Testis (tissue), 5 donors: ENCODE measurements at places on chromosomes 11 and 22.

- DNase-seq, result no peak
Measured at GRCh38 chr11:73321604-73322381, 13.7 kb downstream of the ARHGEF17 start.

DNA sequence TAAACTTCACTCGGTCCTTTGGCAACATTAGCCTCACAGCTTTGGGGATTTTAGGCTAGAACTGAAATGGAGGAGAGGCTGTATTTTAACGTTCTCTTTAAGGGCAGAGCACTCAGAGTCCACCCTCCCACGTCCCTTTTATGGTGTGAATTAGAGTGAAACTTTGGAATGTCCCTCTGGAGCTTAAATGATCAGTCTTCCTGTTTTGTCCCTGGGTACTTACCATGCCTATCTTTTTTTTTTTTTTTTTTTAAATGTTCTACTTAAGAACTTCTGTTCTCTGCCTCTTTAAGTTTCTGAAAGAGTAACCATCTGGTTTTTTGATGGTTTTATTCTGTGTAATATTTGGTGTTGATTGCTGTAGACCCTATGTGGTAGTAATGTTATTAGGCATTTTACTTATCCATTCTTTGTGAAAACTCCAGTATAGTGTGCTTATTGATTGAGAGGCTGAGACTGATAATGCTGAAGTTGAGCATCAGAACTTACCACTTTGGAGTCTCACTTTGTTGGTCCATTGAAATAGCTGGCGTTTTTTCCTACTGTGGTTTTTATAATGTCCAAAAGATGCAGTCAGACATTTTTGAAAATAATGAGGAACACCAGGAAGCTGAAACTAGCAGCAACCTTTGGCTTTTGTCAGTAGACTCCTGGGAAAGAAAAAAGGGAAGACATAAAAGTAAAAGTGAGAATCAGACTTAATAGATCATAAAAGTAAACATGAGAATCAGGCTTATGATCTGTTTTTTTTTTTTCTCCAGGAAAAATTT lies 11.6 kb downstream of the UVRAG start:
- no peak for DNase-seq

GRCh38 chr11:134200688-134201087 lies 23.1 kb downstream of the NCAPD3 start:
- no peak for DNase-seq

GRCh38 chr11:122743949-122744348 lies 88.4 kb downstream of the UBASH3B start:
- no peak for DNase-seq

- no peak for DNase-seq
Measured at GRCh38 chr22:46557736-46558480, 20.5 kb upstream of the CELSR1 start.

DNA sequence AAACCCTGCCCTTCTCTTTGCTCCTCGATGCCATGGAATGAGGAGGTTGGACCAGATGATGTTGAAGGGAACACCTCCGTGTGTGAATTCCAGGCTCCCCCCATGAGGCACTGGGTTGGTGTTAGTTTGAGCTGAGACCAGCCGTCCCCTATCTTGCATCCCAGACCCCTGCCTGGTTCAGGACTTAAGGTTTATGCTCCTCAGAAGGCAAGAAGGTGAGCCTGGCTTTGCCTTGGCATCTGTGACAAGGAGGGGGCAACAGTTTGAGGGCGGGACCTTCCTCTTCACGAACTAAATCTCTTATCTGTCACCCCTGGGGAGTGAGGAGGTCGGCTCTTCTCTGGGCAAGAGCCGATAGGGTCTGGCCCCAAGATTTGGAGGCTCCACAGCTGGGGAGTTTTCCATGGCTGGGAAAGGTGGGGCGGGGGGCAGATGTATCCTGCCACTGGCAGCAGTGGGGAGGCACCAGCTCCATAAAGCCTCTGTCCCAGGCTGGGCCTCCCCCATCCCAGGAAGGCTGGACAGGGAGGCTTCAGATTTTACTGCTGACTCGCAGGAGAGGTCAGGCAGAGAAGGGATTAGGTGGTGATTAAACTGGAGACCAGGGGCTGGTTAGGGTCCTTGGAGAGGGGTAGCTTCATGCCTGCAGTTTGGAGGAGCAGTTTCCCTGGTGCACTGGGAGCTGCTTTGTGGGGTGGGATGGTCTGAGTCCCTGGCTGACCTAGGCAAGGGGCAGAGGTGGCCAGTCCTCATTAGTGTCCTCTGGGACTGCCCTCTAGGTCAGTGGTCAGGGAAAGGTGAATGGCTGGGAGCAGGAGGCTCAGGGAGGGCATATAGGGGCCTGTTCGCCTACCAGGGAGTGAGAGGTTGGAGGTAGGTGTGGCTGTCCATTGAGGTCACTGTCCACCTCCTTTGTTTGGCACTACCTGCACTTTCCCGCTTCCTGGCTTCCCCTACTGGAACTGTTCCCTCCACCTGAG lies 1.1 kb downstream of the SEC14L2 start:
- DNase-seq, result no peak

- DNase-seq, result no peak
Measured at GRCh38 chr22:49672014-49672516, 155.6 kb downstream of the BRD1 start.

- no peak for DNase-seq
Measured at GRCh38 chr11:6799402-6799801, at the start of gene OR6A2. OR6A2 (minus strand) TSS chr11:6799689; CDS start chr11:6795708, 3,981 bp downstream.

- DNase-seq, result no peak
Measured at GRCh38 chr11:987671-988070, 48.8 kb downstream of the MUC6 start.

GRCh38 chr11:6481924-6482275 lies 599 bp downstream of the TIMM10B start:
- no peak for DNase-seq

DNA sequence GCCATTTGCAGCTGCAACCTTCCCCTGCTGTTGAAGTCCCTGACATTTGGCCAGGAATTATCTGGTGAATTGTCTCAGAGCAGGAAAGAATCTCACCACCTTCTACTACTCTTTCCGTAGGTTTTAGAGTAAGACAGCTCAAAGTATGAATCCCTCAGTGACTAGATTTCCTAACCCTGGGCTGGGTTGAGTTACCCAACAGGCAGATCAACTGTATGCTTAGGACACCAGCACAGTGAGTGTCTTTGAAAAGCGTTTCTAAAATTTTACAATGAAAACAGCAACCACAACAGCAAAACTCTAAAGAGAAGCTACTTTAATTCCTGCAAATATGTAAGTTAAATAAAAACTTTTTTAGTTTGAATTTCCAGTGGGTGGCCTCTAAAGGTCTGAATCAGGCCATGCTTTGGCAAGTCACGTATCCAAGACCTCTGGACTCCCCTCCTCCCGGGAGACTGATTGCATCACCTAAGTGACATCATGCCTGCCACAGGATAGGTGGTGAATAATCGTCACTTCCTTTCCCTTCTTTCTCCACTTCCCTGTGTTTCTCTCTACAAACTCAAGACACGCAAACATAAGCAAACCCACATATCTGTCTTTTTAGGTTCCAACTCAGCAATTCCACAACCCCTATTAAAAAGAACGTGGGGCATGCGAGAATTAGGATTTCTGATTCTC lies 7.8 kb downstream of the OR8B12 start:
- no peak for DNase-seq

- DNase-seq, result no peak
Measured at GRCh38 chr22:25996669-25997068, 172.6 kb upstream of the SEZ6L start.

- peak; percentile 12 for DNase-seq
Measured at GRCh38 chr22:32340411-32340810, 17.3 kb upstream of the RFPL3 start.

DNA sequence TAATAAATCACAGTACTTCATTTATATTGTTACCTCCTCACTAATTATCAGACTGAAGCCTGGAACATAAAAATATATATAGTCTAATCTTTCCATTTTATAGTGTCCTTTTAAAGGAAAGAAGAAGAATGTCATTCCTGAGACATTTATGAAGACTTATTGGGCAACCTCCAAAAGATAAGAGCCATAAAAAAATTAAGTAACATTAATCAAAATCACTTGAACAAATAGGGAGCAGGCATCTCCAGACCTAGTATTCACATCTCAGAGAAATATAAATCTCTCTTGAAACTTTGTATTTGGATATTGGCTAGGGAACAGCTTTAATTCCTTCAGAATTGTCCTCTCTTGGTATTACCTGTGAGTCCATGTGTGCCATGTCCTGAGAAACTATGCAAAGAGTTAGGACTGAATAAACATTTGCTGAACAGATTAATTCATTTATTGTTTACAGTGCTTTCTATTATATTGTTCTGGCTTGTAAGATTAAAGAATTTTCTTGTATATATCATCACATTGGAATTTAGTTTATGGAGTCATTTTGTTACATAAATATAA lies 530.5 kb upstream of the LRRC4C start:
- DNase-seq, result no peak

DNA sequence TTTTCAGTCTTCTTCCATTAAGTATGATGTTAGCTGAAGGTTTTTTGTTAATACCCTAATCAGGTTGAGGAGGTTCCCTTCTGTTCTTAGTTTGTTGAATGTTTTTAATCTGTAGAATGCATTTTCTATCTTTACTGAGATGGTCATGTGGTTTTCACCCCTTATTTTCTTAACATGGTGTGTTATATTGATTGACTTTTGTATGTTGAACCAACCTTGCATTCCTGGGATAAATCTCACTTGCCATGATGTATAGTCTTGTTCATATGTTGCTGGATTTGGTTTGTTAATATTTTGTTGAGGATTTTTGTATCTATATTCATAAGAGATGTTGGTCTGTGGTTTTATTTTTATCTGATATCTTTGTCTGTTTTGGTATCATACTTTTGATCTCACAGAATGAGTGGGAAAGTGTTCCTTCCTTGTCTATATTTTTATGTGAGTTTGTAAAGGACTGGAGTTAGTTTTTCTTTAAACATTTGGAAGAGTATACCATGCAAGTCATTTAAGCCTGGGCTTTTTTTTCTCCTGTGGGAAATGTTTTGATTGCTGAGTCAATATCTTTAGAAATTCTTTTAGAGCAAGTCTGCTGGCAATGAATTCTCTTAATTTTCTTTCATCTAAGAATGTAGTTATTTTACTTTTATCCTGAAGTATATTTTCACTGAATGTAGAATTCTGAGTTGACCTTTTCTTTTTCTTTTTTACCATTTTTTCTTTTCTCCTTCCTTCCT lies 5.5 kb upstream of the P4HA3 start:
- no peak for DNase-seq

DNA sequence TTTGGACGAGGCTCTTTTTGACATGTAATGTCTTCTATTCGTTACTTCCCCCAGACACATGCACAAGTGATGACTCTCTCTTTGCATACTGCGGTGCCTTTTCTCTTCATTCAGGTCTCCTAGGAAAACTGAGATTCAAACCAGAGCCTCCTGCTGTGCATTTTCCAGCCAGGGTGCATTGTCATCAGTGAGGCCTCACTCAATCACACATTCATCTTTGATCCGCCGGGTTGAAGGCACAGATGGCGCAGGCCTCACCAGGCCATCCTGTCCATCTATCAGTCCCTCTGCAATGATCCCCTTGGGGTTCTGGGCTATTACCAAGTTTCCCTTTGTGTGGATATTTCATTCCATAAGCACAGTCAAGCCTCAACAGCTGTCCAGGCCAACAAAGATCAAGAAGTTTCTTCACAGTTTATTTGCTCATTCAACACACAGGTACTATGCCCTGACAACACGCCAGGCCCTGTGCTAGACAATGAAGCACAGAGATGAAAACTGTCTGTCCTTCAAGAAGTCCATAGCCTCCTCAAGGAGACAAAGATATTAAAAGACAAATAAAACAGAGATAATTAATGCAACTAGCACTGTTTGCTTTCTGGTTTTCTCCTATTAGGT lies 107.8 kb downstream of the LARGE1 start:
- no peak for DNase-seq

DNA sequence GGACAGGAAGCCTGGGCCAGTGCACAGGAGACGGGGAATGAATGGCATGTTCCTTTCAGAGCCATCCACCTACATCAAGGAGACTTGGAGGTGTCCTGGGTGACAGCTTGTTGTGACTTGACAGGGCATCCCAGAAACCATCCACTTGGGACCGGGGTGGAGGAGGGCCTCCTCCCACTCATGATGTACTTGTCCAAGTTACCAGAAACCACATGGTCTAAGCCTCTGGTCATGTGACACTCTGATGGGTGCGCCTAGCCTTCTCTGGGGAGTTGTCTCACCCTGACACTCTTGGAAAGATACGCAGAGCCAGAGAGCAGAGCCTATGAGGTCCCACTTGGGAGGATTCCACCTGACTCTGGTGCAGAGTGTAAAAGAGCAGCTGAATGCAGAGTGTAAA lies 21.6 kb upstream of the FXYD6 start:
- DNase-seq, result no peak

- DNase-seq, result peak; percentile 71
Measured at GRCh38 chr11:61954851-61955421, 4.8 kb downstream of the BEST1 start.

GRCh38 chr22:37439347-37439746 lies 12.1 kb upstream of the ELFN2 start:
- DNase-seq, result no peak

DNA sequence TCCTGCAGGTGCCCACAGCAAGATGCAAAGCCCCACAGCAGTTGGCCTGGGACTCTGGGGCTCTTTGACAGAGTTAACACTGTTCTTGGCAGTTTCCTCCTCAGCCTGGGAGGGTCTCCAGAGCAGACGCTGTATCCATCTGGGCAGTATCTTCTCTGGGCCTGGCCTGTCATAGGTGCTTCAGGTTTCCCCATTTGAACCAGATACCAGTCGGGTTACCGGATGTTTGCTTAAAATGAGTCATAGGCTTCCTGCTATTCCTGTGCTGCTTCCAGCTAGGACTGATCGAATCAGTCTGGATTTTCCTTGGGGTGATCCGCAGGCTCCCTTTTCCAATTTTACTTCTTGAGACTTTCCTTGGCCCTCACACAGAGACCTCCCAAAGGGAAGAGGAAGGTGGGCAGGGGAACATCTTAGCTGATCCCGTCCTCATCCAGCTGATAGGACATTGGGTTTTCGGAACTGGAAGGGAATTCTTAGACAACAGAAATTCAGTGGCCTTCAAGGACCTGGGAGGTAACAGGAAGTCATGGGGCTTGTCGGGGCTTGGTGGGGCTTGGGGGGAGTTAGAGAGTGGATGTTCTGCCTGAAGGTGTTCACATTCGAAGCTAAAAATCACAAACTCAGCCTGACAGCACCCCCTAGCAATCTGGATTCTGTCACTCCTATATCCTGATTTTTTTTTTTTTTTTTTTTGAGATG lies 2.4 kb upstream of the RANGAP1 start:
- DNase-seq, result no peak

DNA sequence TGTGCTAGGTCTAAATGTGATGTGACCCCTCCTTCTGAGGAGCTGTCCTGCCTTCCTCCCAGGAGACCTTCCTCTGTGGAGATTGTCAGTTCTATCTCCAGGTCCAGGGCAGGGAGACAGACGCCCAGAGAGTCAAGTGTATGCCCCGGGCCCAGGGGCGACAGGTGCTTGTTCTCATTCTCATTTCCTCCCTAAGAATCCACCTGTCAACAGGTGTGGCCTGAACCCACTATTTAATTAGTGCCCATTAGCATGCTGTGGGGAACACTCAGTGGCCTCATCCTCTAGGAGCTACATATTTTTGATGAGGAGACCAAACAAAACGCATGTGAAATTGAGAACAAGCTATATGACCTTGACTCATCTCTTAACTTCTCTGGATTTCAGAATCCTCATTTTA lies 9.5 kb downstream of the PKNOX2 start:
- DNase-seq, result no peak
